ENCODE measurements at places on chromosomes 3 and 15. TPM values are rescaled to one million over a fixed set of nuclear protein-coding genes. Genes with fewer than 3 reads are reported as not detected.

Gene DPPA2
- polyA plus RNA-seq: not detected

GRCh38 chr15:68210821-68211655, 5.9 kb upstream of the CALML4 start:
- DNase-seq: peak; percentile 73

DNA sequence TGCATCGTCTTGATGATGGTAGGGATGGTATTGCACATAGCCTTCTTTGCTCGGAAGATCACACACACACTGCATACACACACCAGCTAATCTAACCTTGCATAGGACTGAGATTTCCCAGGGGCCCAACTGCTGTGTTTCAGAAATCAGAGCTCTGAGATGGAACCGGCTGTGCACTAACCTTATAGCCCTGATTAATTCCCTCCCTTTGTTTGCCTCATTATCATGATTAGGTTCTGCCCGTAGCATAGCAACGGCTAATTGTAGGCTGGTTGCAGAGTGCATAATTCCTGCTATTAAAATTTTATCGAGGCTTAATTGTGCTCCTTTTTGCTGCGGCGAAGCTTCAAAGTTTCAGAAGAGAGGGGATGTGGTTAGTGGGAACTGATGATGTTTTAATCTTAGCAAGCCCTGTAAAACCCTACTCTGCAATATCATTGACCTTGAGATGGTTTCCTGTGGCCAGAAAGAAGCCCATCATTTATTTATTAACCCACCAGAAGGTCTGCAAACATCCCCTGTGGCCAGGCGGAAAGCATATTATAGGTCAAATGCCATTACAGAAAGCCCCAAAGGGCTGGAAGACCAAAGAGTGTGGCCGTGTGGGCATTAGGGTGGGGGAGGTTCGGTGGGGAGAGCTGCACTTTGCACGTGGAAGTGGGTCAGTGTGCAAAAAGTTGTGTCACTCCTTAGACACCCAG, 56.2 kb upstream of the GLCE start:
- no peak for DNase-seq

GRCh38 chr3:105728771-105729312, 140.0 kb downstream of the CBLB start:
- DNase-seq: no peak

DNA sequence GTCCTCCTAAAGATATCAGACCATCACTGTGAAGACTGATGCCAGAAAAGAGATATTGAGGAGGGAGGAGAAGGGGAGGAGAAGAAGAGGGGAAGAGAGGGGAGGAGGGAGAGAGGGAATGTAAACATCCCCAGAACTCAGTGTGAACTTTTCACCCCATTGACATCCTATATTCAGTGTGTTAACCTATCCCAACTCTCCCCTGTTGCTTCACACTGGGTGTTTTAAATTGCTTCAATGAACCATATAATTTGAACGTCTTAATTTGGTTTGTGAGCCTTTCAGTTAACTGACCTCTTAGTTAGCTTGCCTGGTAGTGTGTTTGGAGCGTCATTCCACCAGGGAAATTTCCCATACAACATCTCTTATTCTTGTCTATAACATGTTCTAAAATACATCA, 29.8 kb upstream of the PTPRG start:
- DNase-seq: no peak

GRCh38 chr3:65200310-65200970, 512.6 kb upstream of the ADAMTS9 start:
- no peak for DNase-seq

Gene PP2D1
- 0.16 TPM for polyA plus RNA-seq

DNA sequence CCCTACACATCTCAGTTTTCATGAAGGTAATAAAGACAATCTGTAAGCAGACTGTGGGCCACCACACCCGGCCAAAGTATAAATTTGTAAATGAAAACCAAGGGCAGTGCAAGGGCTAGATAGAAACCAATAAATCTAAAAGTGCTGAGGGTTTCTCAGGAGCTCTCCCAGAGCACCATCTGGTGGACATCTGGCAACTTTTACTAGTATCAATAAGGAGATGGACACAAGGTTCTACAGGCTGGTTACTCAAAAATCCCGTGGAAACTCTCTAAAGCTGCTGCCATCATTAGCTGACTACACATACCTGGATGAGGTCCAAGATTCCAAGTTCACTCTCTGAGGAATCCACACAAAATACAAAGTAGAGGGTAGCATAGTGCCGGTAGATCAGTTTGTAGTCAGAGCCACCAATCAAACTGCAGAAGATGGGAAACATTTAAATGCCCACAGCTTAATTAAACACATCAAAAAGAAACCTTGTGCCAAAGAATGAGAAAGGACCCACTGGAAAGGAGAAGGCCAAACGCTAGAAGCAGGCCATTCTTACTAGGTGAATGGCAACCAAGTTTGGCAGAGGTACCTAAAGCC, 5.5 kb downstream of the AP3S2 start:
- peak; percentile 84 for DNase-seq

DNA sequence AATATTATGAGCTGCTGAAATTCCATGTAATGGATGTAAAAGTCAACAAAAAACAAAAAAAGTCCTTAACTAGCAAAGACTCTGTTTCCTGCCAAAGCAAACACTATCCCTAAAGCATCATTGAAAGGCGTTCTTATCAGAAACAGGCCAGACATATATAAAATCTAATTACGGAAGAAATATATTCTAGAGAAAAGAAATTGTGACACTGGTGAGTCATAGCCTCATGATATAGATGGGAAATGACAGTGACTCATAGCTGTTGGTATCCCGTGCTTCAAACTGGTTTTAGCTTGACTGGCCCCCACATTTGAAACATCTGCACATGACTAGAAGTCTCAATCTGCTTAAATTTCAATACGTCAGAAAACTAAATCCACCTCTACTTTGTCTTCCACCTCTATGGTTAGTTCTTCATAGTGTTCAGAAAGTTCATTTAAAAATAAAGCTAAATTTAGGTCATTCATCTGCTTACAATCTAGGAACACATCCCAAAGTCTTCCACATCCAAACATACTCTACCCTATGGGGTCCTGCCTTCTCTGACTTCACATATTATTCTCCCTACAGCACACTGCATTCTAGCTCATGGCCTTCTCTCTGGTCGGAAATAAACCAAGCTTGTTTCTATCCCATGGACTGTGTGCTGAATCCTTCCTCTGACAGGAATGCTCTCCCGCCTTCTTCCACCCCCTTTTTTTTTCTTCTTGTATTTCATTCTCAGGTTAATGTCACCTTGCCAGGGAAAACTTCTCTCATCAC, 456.3 kb upstream of the ARRDC4 start:
- DNase-seq: no peak

- DNase-seq: peak; percentile 67
Observed at GRCh38 chr3:143171141-143171980, 51.8 kb downstream of the CHST2 start.

DNA sequence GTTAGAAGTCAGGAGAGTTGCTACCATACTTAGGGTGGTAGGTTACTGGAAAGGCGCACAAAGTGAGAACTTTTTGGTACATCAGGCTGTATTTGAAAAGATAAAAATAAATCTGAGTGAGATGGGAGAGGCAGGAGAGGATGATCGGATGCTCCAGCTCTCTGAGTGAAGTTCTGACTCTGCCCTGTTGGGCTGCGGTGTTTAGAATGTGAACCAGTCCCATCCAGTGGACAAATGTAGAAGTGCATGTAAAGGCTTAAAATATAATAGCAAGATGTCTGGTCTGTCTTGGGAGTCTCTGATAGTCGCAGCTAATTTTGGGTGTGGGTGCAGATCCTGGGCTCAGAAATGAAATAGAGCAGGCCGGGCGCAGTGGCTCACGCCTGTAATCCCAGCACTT, 30.4 kb downstream of the ACKR2 start:
- DNase-seq: peak; percentile 84

DNA sequence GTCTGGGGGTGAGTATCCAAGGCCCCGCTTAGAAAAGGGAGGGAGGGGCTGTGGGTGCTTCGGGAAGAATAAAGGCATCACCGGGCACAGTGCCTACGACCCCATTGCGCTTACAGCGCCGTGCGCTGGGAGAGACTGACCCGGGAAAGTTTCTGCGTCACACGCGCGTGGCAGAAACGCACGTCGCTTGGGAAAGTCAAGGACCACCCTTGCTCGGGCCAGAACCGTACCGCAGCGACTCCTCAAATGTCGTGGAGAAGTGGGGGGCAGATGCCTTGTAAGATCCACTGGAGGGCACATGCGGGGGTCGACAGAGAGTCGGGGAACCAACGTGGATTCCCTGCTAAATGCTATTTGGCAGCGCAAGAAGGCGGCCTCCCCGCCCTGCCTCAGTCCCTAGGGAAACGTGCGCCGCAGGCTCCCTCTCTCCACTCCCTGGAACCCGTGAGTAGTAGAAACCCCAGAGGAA, 2.4 kb downstream of the ADAMTS9 start:
- DNase-seq: peak; percentile 65

All from GM23248 (cell line).